AG08396 (cell line): ENCODE measurements at places on chromosomes 5 and 9.

DNA sequence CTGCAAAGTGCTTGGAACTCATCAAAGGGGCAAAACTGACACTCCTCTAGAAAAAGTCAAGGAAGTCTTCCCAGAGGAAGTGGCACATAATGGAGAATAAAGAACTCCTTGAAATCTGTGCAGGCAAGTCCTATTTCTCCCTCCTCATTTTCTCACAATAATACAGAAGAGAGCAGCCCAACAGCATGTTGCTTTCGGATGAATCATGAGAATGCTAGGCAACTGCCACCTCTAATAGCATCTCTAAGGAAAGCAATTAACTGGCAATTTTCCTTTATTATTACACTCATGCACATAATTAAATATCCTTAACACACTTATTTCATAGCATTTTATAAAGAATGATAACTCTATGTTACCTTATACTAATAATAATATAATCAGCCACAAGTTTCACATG is 122.2 kb upstream of the PTGER4 start:
- DNase-seq: no peak

DNA sequence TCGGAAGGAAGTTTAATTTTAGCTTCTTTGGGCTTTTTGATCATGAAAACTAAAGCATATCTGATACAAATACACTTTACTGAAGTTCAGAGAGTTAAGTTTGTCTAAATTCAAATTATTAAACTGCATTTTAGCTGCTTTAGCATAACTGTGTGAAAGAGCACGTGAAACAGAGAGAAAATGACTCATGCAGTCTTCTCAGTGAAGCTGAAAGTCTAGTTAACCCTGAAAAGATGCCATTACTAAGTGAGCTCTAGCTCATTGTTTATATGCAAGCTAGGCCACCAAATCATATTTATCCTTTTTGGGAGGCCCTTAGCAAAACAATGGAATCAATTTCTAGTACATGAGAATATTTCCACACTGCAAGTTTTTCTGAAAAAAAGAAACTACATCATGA is 27.6 kb downstream of the TPD52L3 start:
- peak; percentile 36 for DNase-seq

GRCh38 chr5:142527234-142527633 is 158.7 kb downstream of the FGF1 start:
- DNase-seq: no peak

- no peak for DNase-seq
Observed at GRCh38 chr5:65588694-65589093, 25.6 kb downstream of the PPWD1 start.
